Pulmonary artery endothelial cell (primary cell): ENCODE measurements at places on chromosomes 6 and 20.

DNA sequence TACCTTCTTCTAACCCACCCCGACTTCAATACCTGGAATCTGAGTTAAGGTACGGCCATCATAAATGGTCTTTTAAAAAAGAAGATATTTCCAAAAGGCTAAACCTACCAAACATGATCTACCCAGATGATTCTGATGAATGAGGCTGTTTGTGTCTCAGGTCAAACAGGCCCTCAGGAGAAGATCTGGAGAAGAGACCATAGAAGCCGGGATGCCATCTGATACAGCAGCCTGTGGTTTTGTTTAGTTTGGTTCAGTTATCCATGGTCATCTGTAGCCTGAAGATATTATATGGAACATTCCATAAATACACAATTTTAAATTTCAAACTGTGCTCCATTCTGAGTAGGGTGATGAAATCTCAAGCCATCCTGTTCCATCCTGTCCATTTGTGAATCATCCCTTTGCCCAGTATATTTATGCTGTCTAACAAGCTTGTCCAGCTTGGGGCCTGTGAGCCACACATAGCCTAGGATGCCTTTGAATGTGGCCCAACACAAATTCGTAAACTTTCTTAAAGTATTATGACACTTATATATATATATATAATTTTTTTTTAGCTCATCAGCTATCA, 4.0 kb upstream of the CAP2 start:
- DNase-seq, result no peak

GRCh38 chr20:10537850-10538480, 102.9 kb downstream of the SLX4IP start:
- DNase-seq, result no peak

DNA sequence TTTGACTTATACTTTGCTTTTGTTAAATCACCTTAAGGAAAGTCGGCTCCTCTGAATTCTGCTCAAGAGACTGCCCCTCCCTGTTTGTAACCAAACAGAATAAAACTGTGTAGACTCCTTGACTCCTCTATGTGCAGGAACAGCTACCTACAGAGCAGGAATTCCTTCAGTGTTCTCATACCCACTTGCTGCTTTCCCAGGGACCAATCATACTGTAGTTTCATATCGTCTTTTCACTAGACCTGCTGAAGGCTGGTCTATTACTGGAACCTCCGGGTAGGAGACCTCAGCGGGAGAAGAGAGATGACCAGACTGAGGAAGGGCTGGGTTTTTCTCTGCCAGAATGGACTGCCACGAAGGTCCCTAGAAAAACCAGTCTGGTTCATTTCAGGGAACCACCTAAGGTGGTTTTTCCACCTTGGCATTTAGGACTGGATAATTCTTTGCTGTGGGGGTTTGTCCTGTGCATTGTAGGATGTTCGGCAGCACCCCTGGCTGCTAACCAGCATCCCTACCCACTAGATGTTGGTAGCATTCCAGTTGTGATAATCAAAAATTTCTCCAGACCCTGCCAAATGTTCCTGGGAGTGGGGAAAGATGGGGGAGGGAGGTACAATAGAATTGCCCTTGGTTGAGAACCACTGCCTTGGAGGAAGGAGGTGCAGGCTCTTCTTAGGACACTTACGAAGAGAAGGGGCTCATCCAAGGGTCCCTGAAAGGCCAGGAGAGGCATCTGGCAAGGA, 80.5 kb downstream of the DNAAF9 start:
- DNase-seq, result no peak

- no peak for DNase-seq
Observed at GRCh38 chr6:7050872-7051779, 56.6 kb upstream of the RREB1 start.

DNA sequence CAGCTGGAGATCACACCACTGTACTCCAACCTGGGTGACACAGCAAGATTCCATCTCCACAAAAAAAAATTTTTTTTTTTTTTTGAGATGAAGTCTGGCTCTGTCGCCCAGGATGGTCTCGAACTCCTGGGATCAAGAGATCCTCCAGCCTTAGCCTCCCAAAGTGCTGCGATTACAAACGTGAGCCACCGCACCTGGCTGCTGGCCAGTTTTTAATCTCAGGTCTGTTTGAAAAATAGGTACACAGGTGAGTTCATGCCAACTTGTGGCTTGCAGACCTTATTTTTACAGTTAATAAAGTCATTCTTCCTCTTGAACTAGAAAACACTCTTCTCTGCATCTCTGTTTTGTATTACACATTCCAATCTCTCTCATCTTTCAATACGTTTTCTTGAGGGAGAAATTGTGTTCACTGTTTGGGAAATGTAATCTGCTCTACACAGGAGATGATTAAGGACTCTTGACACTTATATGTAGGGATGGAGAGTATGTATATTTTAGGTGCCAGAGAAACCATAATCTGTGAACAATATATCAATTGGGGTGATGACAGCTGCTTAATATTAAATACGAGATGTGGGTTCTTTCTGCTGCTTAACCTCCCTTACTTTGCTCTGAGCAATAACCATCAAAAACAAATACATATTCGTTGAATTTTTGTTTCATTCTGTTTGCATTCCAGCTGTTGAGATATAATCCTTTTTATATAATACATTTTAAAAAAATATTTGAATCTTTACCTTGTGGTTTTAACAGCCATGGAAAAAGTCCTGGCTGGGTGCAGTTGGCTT, 17.7 kb upstream of the RIPOR3 start:
- no peak for DNase-seq

DNA sequence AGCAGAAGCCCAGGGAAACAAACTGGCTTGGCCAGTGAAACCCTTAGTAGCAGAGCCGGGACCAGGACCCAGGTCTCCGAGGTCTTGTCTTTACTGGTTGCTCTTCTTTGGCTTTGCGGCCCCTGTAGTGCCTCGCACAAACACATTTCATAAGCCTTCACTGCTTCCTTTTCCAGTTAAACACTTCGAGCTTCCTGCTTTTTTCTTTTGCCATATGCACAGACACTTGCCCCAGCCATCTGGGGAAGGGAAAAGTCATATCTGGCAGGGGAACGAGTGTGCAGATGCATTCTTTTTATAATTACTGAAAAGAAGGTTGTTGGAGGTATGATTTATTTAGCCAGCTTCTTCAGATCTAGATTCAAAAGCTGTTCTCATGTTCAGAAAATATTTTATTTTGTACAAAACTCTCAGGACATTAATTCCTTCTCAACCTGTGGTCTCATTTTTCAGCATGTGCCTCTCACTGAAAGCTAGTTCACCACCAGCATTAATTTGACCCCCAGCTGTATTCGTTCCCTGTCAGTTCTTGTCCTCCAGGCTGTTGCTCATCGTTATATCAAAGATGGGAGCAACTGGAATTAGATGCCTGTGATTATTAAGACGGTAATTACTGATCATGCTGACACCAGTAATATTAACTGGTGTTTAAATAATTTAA, 19.2 kb downstream of the KLHL32 start:
- no peak for DNase-seq

DNA sequence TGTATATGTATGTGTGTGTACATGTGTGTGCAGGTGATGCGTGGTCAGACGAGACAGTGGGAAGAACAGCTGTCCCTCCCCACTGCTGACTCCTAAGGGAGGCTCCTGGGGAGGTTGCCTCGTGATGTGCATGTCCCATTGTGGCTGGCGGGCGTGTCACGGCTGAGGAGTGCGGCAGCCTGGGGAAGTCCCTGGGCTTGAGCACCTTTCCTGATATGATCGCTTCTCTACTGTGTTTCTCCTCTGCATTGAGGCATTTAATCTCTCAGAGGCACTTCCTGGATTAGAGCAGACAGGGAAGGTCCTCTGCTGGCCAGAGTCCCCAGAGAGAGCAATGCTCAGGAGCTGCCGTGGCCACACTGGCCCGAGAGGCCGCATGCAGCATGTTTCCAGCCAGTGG, 11.4 kb downstream of the NPBWR2 start:
- no peak for DNase-seq

GRCh38 chr6:142154336-142154735, 7.3 kb downstream of the VTA1 start:
- no peak for DNase-seq

DNA sequence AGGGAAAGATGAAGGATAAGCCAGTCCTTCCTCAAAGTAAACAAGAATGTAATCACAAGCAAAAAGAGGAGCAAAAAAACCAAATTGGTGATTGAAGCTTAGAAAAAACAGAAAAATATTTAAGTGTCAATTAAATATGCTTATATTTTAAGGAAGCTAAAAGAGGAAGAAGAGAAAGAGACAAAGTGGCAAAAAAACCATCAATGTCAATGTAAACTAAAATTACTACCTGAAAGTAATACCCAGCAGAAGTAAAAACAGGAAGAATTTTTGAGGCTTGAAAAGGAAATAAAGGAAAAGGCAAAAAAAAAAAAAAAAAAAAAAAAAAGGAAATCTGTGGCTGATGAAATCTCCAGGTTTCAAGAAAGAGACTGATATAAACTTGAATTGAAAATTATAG, 36.2 kb upstream of the OGFRL1 start:
- no peak for DNase-seq

DNA sequence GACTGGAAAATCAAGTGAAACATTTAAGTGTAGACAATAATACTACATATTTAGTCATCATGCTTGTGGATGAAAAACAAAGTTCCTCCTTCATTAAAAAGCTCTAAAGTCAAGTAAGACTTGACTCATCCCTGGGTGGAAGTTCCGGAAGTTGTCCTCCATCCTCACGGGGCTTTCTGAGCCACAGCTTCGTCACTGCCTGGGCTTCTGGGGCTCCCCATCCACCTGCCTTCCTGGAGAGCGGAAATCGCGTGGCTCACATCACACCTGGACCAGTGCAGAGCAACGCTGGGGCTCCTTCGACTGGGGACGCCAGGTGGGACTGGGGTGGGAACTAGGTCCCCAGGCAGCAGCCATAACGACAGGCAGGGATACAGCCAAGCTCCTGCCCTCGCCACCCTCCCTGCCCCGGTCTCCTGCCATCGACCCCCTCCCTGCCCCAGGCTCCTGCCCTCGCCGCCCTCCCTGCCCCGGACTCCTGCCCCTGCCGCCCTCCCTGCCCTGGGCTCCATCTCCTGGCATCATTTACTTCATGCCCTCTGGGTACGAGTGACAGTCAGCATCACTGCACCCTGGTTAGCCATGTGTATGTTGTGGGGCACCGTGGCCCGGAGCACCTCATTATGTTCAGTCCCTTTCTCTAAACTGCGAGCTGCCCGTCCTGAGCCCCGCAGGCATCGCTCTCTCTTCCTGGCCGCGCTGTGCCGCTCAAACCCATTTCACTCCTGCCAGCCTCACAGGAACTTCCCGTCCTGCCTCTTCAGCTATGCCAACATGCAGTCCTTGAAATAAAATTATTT, 12.9 kb downstream of the THBS2 start:
- no peak for DNase-seq

GRCh38 chr6:147553099-147553498, 44.6 kb downstream of the SAMD5 start:
- no peak for DNase-seq

DNA sequence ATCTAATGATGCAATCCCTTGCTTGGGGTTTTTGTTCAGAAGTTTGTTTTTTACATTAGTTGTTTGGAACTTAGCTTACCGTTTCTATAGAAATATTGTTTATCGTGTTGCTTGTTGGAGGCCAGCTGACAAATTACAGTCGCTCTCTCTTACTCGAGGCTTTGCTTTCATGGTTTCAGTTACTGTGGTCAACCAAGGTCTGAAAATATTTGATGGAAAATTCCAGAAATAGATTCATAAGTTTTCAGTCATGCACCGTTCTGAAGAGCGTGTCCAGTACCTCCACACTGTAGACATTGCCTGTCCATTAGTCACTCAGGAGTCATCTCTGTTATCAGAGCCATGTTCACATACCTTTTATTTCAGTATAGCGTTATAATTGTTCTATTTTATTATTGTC, 47.9 kb downstream of the DEK start:
- DNase-seq, result no peak

- DNase-seq, result no peak
Observed at GRCh38 chr6:170000071-170000843, 248.8 kb downstream of the ERMARD start.

DNA sequence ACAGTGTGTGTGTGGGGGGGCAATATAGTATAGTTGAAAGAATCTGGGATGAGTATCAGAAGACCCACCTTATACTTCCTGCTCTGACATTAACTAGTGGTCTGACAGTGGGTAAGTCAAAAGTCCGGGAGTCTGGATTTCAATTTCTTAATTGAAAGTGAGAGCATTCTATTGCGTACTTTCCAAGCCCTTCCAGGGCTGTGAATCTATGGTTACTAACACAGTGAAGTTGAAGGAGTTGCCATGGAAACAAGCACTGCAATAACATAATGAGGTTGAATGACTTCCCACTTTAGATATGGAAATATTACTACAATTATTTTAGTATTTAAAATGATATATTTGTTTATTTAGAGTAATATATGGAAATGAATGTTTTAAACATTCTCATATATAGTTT, 80.2 kb downstream of the MLIP start:
- peak; percentile 20 for DNase-seq

DNA sequence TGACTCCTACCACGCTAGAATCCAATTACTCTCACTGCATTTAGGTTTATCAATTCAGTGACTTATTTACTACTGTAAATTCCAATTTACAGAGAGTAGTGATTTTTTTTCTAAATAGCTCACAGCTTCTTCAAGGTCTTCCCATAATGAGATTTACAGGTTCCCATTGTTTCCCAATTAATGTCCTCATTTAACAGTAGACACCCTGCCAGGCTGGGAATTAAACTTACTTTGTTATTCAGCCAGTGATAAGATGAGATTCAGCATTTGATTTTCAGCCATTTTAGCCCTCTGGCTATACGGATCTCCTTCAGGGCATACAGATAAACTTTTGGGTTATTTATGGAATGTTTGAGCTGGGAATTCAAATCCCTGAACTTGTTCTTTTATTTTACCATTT, 582.9 kb upstream of the EYS start:
- DNase-seq, result no peak

- peak; percentile 87 for DNase-seq
Observed at GRCh38 chr20:50027611-50028105, 44.9 kb downstream of the SNAI1 start.

DNA sequence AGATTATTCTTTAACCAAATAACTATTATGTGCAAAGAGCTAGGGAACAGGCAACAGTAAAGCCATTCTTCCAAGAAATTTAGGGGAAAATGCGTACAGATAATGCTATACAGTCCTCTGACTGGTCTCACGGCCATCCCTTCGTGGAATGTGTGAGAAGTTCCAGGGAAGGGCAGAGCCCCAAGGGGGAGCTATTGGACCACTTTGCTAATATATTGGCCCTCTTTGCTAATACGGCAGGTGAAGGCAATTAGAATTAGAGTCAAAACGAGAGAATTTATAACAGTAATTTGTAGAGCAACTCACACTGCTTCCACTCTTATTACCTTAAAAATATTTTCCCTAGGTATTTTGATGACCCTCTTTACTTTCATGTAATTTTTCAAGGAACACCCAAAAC, 140.4 kb downstream of the IMPG1 start:
- no peak for DNase-seq

- no peak for DNase-seq
Observed at GRCh38 chr6:157984686-157985225, 3.1 kb downstream of the SYNJ2 start.

DNA sequence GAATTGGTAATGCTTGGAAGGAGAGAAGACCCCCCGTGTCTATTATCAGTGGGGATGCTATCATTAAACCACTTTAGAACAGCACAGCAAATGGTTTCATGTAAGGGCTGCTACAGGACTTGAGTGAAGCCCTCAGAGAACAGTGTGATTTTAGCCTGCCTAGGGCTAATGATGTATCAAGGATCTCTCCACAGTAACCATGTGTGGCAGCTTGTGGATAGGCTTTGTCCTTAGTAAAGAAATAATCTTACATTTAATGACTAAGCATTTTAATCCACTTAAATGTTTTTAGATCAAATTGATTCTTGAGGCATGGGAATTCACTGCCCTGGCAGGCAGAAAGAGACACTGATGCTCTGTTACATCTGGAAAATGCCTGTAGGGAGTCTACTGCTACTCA, 495.1 kb downstream of the NKAIN2 start:
- DNase-seq, result no peak
